ENCODE measurements at places on chromosomes 5 and 9.

DNA sequence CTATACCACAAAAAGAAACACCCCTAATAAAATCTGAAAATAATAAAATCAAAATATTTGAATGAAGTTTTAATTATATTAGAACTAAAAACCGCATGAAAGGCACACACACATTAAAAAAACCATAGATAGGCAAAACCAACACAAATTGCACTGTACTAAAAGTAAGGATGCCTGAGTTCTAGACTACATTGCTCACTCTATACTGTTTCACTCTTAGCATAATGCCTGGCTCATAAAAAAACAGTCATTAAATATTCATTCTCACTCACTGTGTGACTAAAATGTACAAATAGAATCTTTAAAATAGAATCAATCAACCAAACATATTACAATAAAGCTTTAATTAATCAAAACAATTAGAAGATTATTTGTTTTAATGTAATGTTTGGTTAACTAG is 41.7 kb downstream of the CETN3 start:
- DNase-seq = no peak

- no peak for DNase-seq
Measured at GRCh38 chr5:144460600-144460999, 289.9 kb downstream of the KCTD16 start.

DNA sequence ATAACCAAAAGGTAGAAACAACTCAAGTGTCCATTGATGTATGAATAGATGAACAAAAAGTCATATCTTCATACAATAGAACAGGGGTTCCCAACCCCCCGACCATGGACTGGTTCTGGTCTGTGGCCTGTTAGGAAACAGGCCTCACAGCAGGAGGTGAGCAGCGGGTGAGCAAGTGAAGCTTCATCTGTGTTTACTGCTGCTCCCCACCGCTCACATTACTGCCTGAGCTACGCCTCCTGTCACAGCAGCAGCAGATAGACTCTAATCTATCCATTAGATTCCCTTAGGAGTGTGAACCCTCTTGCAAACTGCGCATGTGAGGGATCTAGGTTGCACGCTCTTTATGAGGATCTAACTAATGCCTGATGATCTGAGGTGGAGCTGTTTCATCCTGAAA is 478.0 kb downstream of the BRINP1 start:
- no peak for DNase-seq

DNA sequence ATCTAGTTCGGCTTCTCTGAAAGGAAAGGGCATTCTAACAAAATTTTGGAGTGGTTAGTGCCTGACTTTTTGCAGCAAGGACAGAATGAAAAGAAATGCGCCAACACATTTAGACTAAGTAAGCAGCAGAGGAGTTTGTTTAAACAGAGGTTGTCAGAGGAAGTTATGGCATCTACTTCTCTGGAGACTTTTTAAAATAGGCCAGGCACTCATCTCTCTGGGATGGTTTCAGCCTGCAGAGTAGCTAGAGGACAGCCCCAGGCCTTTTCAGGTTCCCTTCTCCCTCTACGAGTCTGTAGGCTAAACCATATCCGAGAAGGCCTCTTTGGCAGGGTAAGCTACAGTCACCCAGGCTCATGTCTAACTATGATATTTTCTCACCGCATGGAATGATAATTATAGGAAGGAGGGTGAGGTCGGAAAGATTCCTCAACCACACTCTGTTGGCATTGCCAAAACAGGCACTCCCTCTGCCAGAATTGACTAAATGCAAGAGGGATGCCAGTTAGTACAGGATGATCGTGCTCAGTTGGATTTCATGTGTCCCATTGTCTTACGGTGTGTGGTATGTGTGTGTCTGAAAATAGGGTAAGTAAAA is 1.4 kb upstream of the CTXN3 start:
- DNase-seq = no peak

DNA sequence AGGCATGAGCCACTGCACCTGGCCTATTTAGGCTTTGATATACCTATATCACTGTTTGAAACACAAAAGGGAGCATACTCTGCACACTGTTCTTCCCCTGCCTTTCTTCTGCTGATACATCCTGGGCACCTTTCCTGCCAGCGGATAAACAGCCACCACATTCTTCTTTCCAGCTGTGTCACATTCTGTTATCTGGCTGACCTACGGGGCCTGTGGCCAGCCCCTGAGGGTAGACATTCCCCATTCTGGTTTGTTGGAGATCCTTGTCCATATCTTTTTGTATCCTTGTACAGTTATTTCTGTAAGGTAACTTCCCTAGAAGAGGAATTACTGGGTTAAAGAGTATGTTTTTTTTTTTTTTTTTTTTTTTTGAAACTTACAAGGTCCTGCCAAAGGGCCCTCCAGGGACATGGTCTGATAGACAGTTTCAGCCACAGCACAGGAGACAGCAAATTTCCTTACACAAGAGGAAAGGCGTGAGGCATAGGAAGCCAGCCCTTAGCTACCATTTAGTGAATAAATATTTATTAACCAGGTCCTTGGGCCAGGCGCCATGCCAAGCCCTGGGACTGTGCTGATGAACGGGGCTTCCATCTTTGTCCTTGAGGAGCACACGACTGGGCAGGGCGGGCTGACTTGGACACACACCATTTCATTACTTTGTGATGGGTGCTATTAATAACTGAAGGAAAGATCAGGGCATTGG is 57.8 kb downstream of the ERGIC1 start:
- DNase-seq = no peak

- DNase-seq = no peak
Measured at GRCh38 chr5:105754056-105754455, 1916.7 kb downstream of the EFNA5 start.

DNA sequence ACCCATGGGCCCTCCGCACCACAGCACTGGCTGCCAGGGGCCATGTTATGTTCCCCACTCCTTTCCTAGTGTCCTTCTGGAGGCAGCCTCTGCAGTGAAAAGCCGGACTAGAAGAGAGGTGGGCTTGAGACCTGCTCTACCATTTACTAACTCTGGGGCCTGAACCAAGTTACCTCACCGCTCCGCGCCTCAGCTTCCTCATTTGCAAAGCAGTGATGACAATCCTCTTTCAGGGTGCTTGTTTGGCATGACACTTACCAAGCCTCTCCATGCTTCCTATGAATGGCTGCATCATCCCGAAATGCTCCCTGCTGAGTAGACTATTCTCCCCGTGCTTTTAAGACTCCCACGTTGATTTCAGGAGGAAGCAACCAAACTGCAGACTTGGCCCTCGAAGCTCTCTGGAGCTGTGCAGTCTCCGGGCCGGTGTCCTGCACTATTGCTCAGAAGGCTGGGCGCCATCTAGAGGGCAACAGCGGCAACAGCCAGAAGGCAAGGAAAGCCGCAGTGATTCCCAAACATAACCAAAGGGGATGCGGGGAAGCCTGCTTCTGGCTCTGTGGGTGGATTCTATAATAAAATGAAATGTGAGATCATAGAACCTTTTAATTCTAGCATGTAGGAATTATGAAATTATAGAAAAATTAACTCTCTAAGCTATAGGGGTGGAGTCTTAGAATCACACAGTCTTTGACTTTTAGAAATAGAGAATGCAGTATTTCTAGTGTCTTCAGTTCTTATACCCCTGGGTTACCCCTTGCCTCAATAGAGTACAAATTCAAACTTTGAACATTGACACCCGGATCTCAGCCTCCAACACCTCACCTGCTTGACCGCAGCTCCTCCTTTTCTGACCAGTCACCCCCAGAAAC is 599.8 kb upstream of the BRINP1 start:
- DNase-seq = peak; percentile 88

DNA sequence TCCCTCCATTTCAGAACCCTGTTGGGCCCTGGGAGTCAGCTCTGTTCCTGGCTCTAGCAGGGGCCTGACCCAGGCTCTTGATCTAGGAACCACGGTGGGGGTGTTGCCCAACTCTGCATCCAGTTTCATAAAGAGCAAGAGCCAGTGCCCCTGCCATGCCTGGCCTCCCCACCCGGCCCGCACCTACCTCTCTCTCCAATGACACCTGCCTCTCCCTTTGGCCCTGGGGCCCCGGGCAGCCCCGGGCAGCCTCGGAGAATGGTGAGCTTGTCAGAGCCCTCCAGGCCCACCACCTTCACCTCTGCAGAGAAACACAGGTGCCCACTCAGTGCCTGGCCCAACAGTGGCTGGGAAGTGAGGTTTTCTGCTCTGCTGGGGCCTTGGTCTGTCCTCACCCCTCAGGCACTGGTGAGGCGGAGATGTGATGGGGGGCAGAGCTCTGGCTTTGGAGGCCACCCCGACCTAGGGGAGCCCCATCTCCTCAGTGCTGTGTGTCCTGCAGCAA is 1.5 kb downstream of the FCN1 start:
- DNase-seq = no peak

GRCh38 chr5:169534311-169534880 is 49.2 kb upstream of the SPDL1 start:
- no peak for DNase-seq

GRCh38 chr5:14217587-14217986 is 74.4 kb downstream of the TRIO start:
- no peak for DNase-seq

- DNase-seq = no peak
Measured at GRCh38 chr9:126857261-126857960, 3.0 kb upstream of the ZBTB34 start.

DNA sequence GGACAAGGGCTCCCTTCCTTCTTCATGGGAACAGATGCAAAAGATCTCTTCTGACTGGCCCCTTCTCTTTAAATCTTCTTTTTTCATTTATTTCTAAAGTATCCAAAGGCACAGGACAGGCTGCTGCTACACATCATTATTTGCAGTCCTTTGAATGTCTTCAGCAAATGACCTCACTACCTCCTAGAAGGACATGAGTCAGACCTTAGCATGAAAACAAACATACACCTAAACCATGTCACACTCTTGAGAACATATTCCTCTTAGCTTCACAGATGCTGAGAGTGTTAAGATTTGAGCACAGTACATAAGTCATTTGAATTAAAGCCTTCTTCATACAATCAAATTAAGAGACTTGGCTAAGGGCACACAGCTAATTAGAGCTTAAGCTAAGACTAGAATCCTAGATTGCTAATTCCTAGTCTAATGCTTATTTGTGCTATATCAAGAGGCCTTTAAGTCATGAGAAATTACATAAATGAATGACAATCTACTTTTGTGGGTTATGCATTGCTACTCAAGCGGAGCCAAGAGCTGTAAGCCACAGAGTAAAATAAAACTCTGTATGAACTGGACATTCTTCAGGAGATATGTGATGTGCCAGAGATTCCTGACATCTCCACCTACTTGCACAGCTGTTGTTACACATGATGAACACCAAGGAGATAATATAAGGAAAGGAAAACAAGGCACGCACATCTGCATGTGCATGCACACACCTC is 109.1 kb upstream of the PTGER4 start:
- DNase-seq = no peak
